Activated CD8-positive, alpha-beta memory T cell treated with anti-CD3 and anti-CD28 coated beads for 4 hours (primary cell): ENCODE measurements at places on chromosomes 2 and 18.

GRCh38 chr2:193141-193671 lies 70.6 kb downstream of the SH3YL1 start:
- peak; percentile 13 for DNase-seq

- DNase-seq: no peak
Observed at GRCh38 chr2:241069821-241070281, 32.2 kb downstream of the MTERF4 start.

- no peak for DNase-seq
Observed at GRCh38 chr2:231640641-231641111, 48.0 kb downstream of the TEX44 start.

- DNase-seq: no peak
Observed at GRCh38 chr2:204264621-204265140, 280.6 kb upstream of the PARD3B start.

GRCh38 chr2:138018866-138019688 lies 54.8 kb downstream of the HNMT start:
- DNase-seq: no peak

DNA sequence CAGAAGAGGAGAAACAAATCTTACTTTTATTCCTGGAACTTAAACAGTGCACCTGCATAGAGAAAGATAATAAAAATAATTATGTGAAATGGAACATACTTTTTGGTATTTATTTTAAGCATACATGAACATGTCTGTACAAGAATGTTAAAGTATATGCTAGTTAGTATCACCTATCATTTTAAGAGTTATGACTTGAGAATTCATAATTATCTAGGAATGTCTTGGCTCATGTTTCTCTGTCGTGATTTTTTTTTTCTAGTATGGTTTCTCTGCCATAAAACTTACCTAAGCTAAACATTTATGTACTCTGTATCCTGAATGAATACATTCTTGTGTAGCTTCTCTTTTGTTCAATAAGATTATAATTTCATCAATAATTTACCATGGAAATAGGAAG lies 4.2 kb downstream of the SERPINB7 start:
- no peak for DNase-seq

DNA sequence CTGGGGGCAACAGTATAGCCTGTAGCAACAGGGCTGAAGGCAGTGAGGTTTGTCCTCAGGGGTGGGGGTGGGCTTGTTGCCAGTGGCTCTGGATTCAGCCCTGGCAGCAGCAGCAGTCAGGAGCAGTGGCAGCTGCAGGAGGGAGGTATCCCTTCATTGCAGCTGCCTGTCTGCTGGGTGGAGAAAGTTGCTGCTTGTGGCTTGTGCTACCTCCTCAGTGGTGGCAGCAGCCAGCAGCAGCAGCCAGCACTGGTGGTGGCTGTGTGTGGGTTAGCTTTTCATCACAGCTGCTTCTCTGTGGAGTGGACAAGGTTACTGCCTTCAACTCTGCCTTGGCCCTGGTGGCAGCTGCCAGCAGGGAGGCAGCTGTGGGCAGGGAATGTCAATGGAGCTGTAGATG lies 94.9 kb downstream of the ARL6IP6 start:
- no peak for DNase-seq

- DNase-seq: no peak
Observed at GRCh38 chr2:121092095-121092494, 192.9 kb downstream of the TFCP2L1 start.
